SJSA1 (cell line): ENCODE measurements at places on chromosomes 5 and 9. TPM values are rescaled to one million over a fixed set of nuclear protein-coding genes. Genes with fewer than 3 reads are reported as not detected.

DNA sequence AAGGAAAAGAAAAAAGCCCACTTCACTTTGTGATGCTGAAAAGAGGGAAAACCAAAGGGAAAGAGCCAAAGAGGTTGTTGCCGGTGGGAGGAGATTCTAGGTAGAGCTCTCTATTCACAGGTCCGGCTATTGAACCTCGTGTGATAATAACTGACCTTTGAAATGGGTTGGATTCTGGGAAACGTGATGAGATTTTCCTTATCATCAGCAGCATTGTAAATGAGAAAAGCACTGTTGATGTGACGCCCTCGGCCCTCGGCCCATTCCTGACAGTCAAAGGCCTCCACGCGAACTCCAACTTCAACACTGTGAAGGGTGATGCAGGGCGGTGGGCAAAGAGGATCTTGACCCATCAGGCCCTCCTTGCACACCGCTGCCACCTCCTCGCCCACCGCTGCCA, 43.3 kb downstream of the ZCCHC9 start:
- DNase-seq, result no peak

GRCh38 chr5:179470201-179470600, 80.2 kb upstream of the RUFY1 start:
- DNase-seq, result no peak

DNA sequence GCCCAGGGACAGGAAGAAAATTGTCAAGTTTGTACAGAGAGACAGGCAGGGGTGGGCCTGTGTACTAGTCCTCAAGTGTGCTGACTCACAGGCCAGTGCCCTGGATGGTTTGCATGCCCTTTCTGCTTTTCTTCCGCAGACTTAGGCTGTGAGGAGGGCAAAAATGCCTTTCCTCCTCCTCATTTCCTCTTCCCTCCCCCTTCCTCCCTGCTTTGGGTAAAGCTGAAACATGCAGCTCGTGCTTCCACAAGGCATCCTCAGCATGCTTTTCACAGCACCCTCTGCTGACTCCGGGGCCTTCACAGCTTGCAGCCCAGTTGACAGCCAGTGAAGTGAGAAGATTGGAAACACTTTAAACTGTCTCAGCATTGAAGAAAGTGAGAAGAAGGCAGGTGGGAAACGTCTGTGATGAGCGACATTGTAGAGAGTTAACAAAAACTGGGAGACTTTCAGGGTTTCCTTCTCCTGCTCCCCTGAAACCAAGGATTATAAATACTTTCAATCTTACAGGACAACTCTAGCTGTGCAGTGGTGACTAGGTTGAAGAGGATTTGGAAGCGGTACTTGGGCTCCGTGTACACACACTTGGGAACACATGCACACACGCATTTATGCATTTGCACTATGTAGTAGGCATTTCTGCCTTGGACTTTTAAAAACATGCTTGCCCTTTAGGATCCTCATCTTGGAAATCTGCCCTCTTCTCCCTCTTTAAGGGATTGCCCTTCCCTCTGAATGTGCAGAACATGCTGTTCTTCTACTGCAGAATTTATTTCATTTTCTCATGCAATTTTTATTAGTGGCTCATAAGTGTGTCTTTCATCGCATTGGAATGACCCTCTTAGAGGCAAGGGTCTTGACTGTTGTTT, 138.8 kb downstream of the GRIA1 start:
- peak; percentile 98 for DNase-seq

The SLC36A2 gene
- total RNA-seq, result not detected in 2 replicates

The ZNF366 gene
- not detected in 2 replicates for total RNA-seq

The PCDHA12 gene
- total RNA-seq, result not detected in 2 replicates

DNA sequence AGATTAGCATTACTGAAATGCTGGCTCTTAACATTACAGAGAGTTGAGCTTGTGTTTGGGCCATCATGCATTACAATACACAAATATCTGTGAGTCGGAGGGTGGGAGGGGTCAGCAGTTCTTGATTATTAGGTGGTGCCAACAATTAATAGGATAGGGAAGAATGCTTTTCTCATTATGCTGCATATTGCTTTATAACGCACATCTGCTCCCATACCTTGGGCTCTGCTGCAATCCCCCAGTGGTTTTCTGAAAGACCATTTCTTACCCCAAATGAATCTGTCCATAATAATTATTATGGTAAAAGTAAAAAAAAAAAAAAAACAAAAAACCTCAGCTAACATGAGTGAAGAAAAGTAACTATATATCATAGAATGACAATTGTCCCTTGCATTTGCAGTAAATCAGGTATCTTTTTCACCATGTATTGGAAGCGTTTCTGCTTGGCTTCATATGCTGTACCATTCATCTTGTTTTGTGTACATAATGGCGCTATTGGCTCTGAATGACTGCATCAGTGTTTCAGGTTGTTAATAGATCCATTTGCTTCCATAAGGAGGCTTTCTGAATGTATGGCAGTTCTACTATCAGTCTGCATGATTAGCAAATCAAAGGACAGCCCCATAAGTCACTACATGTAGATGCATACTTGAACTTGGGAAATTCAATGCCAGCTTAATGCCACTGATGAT, 75.9 kb downstream of the CAVIN4 start:
- no peak for DNase-seq

The KIAA1958 gene
- 0.09 and 1.1 TPM in 2 replicates for total RNA-seq

The RCL1 gene
- total RNA-seq, result 0.91 and 7.3 TPM in 2 replicates

The G3BP1 gene
- total RNA-seq, result 240 and 259 TPM in 2 replicates

The KIF27 gene
- 0.34 and 1.2 TPM in 2 replicates for total RNA-seq

- DNase-seq, result no peak
Observed at GRCh38 chr5:68087866-68088265, 127.7 kb upstream of the PIK3R1 start.

DNA sequence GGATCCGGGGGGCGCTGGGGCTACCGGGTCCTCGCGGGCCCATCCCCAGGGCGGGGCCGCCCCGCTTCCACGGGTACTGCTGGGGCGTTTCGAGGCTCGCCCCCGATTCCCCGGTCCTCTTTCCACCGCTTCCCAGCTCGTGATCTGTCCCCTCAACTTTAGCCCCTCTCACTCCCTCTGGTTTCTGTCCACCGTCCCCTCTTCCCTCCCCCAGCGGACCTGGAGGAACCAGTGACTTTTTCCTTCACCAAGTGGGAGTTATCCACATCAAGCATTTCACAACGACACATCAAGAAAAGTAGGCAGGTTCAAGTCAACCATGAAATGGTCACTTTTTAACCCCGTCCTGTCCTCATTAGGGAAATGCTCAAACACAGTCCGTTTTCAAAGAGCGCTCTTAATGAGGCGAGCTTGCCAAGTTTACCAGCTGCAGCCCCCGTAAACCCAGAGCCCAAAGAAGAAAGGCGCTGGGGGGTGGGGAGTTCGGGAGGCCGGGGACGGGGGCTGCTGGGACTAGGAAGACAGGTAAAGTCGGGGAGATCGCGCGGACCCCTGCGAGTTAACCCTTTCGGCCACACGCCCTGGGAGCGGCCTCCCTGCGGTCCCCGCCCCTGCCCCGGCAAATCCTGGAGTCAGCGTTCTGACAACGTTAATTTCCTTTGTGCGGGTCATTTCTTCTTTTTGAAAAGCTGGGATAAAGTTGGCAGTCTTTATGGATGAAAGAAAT, 2.1 kb upstream of the NFIB start:
- no peak for DNase-seq

The ANKRD34B gene
- total RNA-seq, result not detected in 2 replicates

DNA sequence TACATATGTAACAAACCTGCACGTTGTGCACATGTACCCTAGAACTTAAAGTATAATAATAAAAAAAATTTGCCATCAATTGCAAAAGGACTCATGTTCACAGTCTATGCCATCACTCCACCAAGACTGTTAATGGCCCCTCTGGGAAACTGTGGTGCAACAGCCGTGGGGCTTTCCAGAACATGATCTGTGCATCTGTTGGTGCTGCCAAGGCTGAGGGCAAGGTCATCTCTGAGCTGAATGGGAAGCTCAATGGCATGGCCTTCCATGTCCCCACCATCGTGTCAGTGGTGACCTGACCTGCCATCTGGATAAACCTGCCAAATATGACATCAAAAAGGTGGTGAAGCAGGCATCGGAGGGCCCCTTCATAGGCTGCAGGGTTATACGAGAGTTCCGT, 33.4 kb upstream of the AGXT2 start:
- DNase-seq, result no peak

DNA sequence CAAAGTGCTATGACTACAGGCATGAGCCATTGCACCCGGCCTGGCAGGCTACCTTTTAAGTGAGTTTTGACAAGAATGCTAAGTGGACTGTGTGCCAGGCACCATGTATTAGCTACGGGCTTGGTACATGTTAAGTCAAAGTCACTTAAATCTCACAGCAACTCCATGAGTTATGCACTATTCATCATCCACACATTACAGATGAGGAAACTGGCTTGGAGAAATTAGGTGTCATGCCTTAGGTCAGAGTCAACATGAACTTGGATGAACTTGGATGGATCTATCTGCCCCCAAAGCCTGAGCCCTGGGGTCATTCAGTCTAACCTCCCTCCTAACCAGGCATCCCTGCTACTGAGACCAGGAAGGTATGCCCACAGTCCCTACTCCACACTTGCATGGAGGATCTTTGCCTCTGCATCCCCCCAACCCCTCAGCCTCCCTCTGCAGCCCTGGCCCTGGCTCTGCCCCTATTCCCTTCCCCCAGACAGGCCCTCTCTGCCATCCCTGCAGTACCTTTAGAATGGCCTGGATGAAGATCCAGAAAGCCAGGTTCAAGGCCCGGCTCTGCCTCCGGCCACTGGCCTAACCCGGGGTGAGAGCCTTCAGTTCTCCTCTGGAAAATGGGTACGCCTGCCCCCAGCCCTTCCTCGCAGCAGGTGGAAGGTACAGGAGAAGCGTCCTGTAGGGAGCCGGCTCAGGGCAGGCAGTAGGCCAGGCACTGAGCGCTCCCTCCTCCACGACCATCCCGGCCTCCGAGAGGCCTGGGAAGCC, 685 bp upstream of the ADGRD2 start:
- no peak for DNase-seq

DNA sequence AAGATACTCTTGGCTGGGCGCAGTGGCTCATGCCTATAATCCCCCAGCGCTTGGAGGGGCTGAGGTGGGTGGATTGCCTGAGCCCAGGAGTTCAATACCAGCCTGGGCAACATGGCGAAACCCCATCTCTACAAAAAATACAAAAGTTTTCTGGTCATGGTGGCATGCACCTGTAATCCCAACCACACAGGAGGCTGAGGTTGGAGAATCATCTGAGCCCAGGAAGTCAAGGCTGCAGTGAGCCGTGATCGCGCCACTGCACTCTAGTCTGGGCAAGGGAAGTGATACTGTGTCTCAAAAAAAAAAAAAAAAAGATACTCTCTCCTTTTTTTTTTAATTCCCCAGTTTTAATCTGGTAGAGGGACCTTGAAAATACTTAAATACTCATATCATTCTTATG, 15.0 kb downstream of the ANKRD33B start:
- peak; percentile 31 for DNase-seq

The LECT2 gene
- total RNA-seq, result not detected in 2 replicates

- DNase-seq, result no peak
Observed at GRCh38 chr5:176441921-176442323, 6.3 kb upstream of the FAF2 start.

DNA sequence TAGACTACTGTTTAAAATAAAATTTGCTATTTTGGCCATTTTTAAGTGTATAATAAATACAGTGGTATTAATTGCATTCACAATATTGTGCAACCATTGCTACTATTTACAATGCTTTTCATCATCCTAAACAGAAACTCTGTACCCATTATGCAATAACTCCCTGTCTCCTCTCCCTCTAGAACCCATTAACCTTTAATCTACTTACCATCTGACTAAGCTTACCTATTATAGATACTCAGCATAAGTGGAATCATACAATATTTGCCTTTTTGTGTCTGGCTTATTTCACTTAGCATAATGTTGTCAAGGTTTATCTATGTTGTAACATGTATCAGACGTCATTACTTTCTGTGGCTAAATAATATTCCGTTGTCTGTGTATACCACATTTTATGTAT, 25.9 kb downstream of the CD14 start:
- DNase-seq, result no peak

The C9orf50 gene
- total RNA-seq, result not detected in 2 replicates

DNA sequence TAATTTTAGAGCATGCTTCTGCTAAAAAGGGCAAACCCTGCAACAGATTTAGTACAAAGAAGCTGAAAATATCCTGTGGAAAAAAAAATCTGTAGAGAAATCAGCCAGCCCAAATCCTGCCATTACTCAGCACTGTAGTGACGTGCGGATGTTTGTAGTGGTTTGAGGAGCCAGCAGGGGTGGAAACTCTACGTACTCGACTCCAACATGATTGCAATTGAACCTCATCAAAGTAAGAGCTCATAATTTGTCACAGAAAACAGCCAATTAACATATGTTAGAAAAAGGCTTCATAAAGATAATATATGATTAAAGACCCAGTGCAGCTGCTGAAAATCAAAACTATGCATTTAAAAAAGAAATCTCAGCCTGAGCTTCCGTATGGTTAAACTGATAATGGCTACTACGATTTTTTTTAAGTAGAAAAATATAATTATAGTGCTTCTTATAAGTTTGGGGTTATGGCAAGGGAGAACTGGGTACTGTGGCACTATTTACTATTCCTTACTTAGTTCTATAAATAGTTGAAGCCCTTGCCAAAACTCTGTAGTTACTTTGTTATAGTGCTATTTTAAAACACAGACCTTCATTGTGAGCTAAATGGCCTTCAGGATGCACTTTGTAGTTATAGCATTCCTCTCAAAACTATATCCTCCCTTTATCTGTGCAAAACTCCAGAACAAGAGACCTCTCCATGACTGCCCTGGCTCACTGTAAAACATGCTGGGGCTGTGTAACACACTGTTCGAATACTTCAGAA, 49.4 kb downstream of the MEF2C start:
- peak; percentile 14 for DNase-seq

The SLC1A1 gene
- total RNA-seq, result 1.3 and 3.9 TPM in 2 replicates

The HTR4 gene
- total RNA-seq, result not detected in 2 replicates

GRCh38 chr9:76198336-76198735, 195.9 kb downstream of the RFK start:
- no peak for DNase-seq

The RABGAP1 gene
- 27.8 and 55.6 TPM in 2 replicates for total RNA-seq

The IL3 gene
- not detected in 2 replicates for total RNA-seq

GRCh38 chr5:6772886-6773285, 59.7 kb downstream of the TENT4A start:
- no peak for DNase-seq

The LCN9 gene
- total RNA-seq, result not detected in 2 replicates

GRCh38 chr9:84357275-84357674, 16.7 kb upstream of the SLC28A3 start:
- no peak for DNase-seq

DNA sequence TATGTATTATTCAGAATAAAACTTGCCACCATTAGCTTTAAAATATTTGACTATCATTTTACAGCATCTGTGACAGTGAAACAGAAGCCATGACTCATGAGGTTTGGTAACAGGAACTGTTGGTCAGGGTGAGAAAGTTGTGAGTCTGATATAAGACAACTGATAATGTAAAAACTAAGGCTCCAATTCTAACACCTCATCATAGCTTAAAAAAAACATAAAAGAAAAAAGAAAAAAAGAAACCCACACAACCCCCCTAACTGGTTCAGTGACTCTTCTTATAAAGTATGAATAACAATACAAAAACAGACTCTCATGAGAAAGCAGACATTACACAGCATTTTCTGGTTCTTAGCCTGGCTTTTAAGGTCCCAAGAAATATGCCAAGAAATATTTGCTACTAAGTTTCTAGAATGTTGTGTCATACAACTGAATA, 85.8 kb downstream of the MRPS27 start:
- DNase-seq, result no peak

GRCh38 chr9:14303521-14303920, 10.4 kb downstream of the NFIB start:
- no peak for DNase-seq

The CCDC183 gene
- 0.16 TPM in 1 of 2 replicates, not detected in the other for total RNA-seq

The SLC25A2 gene
- 0.11 and 0.75 TPM in 2 replicates for total RNA-seq
